ENCODE measurements at places on chromosomes 3 and 15. TPM values are rescaled to one million over a fixed set of nuclear protein-coding genes. Genes with fewer than 3 reads are reported as not detected.

Gene XCR1
- total RNA-seq, result not detected

Gene IL5RA
- 3.1 TPM for total RNA-seq

Gene ALDH1L1
- 4.7 TPM for total RNA-seq

Gene NMNAT3
- total RNA-seq, result 8.2 TPM

Gene SERINC4
- not detected for total RNA-seq
